ENCODE measurements at places on chromosomes 5 and 9.

GRCh38 chr9:92654481-92655301 lies 15.2 kb downstream of the IPPK start:
- DNase-seq = no peak

DNA sequence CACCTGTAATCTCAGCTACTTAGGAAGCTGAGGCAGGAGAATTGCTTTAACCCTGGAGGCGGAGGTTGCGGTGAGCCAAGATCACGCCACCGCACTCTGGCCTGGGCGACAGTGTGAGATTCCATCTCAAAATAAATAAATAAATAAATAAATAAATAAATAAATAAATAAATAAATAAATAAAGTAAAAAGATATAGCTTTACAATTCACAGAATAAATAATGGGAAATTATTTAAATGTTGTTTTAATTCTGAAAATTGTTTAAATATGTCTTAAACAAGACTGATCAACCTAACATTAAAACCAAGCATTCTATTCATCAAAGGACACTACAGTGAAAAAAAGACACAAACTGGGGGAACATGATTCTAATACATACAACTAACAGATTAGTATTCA lies 357.1 kb downstream of the CTNND2 start:
- DNase-seq = no peak

- DNase-seq = no peak
These were observed 86.9 kb downstream of the ATG10 start for GRCh38 chr5:82058710-82059109.

- DNase-seq = no peak
These were observed 46.9 kb upstream of the FREM1 start for GRCh38 chr9:14957109-14957508.

GRCh38 chr9:127578952-127579853 lies 32.9 kb upstream of the STXBP1 start:
- DNase-seq = peak; percentile 79

DNA sequence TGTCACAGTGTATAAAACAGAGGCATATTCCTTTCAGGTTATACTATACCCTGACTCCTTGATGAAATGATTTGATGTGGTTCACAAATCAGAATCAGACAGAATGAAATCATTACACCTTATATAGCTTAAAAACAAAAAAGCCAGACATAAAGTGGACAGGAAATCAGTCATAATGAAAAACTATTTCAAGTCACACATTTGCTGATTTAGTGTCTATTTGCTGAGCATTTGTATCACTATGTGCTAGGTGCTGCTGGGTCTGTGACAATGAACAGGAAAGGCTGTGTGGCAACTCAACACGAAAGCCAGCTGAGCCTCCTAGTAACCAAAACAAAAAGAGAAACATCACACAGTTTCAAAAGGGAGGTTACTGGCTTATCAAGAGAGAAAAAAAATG lies 194.0 kb downstream of the EFNA5 start:
- DNase-seq = no peak

DNA sequence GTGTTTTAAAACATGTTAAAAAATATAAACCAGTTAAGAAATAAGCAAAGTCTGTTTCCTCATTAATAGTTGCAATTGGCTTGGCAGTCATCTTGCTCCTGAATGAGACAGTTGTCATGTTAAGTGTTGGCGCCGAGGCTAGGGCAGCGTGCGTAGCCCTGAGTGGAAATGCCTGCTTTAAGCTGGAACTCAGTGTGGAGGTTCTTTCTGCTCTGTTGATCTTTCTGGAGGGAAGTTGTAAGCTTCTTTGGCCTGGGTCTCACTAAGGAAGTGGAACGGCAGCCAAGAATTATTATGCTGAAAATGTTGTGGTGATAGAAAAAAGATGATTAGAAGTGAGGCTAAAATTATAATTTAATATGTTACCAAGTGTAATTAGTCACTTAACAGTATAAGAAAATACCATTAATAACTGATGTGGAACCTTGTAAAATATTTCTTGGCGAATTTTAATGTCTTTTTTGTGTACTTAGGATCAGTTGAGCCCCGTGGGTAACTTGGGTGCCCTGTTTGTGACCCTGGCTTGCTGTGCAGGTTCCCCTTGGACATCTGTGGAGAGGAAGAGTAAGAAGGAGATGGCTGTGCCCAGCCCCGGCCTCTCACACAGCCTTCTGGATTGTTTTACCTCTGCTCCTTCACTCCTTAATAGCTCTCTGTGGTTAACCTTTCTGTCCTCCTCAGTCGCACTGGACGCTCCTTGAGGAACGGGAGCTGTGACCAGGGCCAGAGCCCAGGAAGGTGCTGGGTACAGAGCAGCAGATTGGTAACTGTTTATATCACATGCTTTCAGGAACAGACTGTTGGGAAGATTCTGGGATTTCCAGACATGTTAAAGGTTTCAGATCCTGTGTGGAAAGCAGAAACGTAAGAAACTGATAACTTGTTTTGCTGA lies 31.0 kb downstream of the PCBD2 start:
- no peak for DNase-seq

DNA sequence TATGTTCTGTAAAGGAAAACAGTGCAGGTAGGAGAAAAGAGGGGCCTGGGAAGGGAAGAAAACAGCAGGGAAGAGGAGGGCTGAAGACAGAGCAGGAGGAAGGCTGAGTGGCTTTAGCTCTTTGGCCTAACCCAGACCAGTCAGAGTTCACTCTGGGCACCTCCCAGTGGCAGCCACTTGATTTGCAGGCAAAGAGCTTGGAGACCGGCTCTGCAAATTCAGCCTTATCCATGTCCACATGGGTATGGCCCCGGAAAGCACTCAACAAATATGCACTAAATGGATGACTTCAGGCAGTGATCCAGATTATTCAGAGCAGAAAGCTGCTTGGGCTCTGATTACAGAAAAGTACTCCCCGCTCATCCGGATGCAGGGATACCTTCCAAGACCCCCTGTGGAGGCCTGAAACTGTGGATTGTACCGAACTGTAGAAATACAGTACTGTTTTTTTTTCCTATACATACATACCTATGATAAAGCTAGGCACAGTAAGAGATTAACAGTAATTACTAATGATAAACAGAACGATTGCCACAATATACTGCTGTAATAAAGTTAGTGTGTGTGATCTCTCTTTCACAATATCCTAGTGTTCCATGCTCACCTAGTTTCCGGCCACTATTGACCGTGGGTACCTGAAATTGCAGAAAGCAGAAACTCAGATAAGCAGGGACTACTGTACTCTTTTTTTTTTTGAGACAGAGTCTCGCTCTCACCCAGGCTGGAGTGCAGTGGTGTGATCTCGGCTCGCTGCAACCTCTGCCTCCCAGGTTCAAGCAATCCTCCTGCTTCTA lies 4.6 kb upstream of the RNU6ATAC start:
- DNase-seq = no peak

DNA sequence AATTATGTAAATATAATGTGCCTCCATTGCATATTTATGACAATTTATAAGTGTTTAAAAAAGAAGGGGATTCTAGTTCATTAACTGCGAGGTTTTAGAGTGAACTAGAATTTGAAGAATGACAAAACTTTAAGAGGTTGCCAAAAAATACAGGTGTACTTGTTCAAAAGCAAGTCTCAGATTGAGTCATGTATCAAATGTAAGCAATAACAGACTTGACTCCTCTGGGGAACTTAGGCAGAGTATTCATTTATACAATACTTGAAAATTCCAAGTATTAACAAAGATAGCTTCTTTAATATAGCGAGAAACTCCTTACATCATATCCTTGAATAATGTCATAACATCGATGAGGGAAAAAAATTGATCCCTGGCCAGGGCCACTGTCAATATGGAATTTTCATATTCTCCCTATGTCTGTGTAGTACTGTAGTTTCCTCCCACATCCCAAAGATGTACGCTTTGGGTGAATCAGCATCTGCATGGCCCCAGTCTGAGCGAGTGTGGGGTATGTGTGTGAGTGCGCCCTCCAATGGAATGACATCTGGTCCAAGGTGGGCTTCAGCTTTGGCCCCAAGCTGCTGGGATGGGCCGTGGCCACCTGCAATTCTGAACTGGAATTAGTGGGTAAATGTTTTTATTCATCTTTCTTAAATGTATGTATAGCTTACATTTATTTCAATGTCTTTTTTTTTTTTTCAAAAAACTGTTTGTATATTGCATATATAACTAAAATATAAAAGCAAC lies 70.1 kb downstream of the RIC1 start:
- DNase-seq = no peak

- DNase-seq = no peak
These were observed 23.0 kb downstream of the NREP start for GRCh38 chr5:111734013-111734412.

GRCh38 chr5:81789033-81789432 lies 38.1 kb upstream of the SSBP2 start:
- no peak for DNase-seq

DNA sequence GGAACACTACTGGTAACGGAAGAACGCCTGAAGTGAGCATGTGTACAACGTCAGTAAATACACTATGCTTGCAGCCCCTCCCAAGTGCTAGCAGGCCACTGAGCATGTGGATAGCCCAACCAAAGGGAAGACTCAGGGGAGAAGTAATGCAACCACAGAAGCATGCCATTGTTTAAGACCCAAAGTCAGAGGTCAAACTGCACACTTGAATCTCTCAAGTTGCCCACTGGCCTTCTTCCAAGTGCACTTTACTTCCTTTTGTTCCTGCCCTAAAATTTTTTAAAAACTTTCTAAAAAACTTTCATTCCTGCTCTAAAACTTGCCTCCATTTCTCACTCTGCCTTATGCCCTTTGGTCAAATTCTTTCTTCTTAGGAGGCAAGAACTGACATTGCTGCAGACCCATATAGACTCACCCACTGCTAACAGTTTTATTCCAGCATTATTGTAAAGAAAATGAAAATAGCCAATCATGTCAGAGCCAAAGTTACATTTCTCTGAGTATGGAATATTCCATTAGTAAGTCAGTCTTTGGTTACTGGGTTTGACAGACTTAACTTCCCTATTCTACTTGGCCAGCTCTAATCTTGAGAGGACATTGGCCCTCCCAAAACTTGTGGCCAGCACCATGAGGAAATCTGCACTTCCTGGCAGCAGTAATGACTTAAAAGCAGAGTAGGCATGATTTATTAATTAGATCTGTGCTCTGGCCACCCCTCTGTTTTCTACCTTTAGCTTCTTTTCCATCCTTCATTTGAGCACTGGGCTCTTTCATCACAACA lies 76.9 kb downstream of the TSSK1B start:
- DNase-seq = no peak

DNA sequence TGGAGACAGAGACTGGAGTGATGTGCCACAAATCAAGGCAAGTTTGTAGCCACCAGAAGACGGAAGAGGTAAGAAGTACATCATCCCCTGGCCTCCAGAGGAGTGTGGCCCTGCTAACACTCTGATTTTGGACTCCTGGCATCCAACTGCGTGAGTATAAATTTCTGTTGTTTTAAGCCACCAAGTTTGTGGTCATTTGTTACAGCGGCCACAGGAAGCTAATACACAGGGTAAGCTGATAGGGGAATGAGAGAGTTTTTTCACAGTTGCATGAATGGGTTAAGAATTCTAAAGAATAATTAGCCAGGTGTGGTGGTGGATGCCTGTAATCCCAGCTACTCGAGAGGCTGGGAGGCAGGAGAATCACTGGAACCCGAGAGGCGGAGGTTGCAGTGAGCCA lies 25.8 kb downstream of the SMIM3 start:
- no peak for DNase-seq

DNA sequence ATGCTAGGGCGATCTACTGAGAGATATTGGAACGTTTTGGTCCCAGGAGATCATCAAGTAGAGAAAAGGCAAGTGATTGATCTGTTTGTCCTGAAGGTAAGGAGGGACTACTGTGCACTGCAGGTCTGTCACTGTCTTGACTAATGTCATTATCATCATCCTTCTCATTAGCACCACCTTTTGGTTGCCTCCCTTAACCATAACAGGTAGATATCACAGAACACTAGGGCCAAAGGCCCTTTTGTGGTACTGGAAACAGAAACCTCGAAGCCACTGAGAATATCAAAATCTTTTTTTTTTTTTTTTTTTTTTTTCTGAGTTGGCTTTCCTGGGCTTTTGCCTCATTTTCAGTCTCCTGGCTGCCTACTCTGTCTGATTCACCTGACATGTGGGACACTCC lies 134.0 kb downstream of the KCTD16 start:
- no peak for DNase-seq

DNA sequence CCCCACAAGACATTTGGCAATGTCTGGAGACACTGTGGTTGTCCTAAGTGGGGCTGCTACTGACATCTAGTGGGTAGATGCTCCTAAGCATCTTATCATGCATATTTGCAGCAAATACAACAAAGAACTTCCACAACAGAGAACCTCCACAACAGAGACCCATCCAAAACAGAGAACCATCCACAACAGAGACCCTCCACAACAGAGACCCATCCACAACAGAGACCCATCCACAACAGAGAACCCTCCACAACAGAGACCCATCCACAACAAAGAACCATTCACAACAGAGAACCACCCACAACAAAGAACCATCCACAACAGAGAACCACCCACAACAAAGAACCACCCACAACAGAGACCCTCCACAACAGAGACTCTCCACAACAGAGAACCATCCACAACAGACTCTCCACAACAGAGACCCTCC lies 32.8 kb downstream of the ARPC5L start:
- no peak for DNase-seq

DNA sequence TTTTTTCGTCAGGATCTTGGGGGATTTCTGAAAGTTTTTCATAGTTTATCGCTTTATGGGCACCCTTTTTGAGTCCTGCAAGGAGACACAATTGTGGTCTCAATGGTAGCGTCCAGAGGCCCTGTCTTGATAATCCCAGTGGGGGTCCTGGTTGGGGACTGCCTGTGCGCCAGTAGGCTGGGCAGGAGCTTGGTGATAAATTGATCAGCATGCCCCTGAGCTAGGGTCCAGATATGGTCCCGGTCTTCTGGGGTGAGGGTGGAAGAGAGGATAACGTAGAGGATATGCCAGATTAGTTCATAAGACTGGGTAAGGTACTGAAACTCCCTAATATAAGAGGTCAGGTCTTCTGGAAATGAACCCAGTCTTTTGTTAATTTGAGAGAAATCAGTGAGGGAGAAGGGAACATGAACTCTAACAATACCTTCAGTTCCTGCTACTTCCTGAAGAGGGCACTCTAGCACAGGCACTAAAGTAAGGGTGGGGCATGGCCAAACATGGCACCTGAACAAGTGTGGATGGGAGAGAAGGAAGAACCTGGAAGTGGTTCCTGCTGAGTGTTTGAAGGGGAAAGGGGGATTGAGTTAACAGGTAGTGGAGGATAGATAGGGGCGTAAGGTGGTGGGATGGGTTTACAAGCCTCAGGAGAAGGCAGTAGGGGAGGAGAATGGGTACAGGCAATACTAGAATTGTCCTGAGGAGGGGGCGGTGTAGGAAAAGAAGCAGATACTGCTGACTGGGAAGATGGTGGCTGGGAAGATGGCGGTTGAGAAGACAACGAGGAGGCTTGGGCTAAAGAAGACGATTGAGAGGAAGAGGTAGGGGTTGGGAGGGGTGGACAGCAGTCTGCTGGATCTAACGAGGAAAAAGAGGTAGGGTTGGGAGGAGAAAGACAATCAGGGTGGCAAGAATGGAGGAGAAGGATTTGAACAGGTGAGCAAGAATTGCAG lies 33.8 kb upstream of the ANXA2R start:
- no peak for DNase-seq
